Hematopoietic multipotent progenitor cell treated with erythropoietin and hydrocortisone succinate and interleukin-3 and kit ligand, for 8 days (in vitro differentiated cells): ENCODE measurements at places on chromosomes 5 and 9.

- DNase-seq: no peak
Measured at GRCh38 chr9:109735801-109736200, 44.2 kb upstream of the PALM2AKAP2 start.

GRCh38 chr9:97561501-97561900 lies 60.0 kb downstream of the TMOD1 start:
- DNase-seq: no peak

DNA sequence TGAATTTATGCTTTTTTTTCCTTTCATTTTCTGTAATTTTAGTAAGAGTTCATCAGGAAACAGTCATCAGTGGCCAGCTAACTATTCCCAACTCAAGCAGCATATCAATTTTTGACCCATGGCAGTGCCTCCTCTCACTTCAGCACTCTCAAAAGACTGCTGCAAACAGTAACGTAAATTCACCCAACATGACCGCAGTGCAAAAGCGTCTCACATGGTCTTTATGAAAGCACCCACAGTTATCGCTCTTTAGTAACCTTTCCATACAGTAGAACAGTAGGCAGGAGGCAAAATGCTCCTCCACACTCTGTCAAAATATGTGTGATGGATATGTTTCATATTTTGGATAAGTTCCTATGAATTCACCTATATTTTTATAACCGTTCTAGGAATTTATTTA lies 48.6 kb downstream of the PARP8 start:
- DNase-seq: no peak

GRCh38 chr9:32665101-32665500 lies 29.6 kb upstream of the TAF1L start:
- DNase-seq: no peak

GRCh38 chr5:67985686-67986387 lies 229.7 kb upstream of the PIK3R1 start:
- no peak for DNase-seq
